ENCODE measurements at places on chromosomes 3 and 15.

DNA sequence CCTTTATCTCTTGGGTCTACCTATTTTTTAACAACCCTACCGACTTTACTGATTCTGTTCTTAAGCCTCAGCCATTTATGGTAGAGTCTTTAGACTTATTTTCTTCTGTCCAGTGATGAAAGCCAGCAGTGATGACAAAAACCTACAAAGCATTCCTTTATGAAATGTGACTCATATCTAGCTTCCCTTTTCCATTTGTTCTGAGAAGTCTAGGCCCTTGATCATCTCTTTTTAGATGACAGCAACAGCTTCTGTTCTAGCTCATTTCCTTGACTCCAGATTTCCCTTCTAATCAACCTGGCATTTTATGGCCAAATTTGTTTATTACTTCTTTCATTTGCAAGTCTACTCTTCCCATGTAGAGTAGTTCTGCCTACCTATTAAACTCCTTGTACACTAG, 36.1 kb downstream of the CFAP44 start:
- peak; percentile 62 for DNase-seq

- no peak for DNase-seq
Observed at GRCh38 chr3:153440311-153440710, 278.3 kb downstream of the RAP2B start.

DNA sequence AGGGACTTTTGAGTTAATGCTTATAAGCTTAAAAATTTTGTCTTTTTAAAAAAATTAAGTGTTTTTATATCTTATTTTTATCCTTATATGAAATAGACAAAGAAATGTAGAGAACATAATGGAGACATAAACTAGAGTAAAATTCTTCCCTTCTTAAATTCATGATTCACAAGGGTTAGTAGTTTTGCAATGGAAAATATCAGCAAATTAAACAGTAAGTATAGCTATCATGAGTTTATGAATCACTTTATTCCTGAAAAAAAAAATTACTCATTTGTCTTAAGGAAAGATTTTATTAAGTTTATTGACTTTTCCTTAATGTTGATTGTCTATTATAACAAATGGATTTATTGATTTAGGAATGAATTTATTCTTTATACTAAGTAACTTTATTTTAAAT, 4.3 kb downstream of the ATP6V1A start:
- DNase-seq: no peak

DNA sequence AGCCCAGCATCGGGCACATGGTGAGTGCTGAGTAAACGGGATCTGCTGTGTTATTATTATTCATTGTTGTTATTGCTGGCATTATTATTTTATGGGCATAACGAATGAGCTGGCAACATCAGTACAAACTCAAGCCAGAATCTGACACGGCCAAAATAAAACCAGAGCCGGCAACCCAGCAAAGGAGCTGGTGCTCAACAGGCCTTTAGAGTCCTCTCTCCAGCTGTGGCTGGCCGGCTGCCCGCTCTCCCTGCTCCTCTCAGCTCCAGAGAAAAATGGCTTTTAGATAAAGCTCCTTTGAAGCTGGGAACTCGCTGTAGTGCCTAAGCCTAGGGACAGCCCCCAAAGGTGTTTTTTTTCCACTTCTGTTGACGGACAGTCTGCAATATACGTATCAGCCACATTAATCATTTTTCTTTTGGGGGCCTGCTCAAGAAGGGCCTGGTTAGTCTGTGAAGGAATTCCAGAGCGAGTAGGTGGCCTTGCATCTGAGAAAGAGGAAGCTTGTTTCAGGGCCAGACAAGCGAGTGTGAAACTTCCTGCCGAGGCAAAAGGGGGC, 193.9 kb upstream of the UBE2E1 start:
- peak; percentile 80 for DNase-seq

DNA sequence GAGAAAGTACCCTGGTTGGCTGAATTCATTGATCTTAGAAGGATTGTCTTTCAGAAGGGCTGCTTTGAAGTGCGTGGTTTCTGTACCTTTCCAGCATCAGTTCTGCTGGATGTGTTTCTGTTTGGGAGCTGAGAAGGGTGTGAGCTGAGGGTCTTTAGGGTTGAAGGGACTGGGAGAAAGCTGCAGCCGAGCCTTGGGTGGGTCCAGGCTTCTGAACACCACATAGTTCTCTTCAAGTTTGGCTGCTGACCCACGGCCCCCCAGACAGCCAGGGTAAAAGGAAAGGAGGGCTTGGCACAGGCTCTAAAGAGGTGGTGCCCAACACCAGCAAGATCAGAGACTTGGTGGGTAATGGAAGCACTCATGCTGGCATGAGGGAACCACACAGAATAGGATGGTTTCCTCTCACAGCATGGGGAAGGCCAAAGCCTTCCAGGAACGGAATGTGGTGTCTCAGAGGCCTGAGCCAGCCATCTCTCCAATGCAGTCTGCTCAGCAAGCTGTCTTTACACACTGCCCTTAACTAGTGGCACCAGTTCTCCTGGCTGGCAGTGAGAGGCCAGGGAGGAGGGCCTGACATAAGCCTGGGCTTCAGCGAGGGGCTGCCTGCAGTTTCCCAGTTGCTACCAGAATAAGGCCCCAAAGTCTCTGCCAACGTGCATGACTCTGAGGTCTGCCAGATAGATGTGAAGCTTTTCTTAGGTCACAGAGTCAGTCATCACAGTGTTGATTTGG, 239.0 kb upstream of the TRIM42 start:
- DNase-seq: no peak

DNA sequence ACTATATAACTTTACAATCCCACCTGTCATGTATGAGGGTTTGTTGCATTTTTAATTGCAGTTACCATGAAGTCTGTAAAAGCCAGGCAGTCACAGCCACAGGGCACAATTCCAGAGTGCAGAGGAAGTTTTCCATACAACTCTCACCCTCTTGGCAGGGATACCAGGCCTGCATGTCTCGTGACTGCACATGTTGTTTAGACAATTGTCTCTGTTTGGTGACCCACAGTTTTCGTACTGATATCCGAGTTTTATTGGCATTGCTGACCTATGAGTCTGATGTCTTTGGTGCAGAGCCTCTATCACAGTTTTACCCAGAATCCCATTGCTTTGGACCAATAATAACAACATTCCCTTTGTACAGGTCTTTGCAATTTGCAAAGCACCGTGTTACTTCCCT, 24.9 kb upstream of the MYZAP start:
- no peak for DNase-seq

- DNase-seq: no peak
Observed at GRCh38 chr3:134198414-134198813, 52.2 kb downstream of the RYK start.

DNA sequence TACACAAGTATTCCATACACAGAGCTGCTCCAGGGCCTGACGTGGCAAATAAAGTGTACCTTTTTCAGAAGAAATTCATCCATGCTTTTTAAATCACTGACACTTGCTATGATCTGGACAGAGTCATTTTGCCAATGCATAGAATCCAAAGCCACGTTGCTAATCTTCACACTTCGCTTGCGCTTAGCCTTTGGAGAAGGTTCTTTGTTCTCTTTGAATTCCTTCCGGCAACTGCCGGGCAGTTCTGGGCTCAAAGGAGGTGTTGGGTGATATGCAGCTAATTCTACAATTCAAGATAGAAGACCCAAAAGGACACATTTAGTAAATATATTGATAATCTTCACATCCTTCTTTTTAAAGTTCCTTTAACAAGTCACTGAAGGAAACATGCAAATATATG, 69.9 kb downstream of the NR2E3 start:
- DNase-seq: no peak

DNA sequence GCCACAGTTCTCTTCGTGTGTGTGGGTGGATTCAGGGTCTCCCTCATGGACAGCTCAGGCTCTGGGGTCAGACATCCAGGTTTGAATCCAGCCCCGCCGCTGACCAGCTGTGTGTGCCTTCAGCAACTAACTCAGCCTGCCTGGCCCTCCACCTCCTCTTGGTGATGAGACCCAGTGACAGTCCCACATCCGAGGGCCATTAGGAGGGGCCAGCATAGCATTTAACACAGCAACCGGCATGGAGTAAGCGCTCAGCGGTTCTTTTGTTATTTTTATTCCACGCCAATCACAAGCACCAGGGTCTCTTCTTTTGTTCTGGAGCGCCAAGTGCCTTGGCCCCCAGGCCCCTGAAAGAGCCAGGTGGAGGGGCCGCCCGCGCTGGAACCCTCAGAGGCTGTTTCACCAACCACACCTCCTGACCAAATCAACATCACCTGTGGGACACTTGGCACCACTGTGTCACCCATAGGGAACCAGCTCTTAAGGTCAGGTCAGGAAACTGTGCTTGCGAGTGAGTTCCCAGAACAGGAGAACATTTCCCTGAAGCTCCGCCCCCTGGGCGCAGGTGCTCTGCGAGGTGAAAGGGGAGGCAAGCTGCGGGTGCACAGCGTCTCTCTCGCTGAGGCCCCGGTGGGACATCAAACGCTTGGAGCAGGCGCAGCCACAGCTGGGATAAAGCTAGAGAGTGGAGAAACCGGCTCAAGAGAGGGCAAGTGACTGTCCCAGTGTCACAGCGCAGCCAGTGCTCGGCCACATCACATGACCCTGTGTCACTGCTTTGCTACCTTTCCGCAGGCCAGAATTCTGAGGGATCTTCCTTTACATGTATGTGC, 311.3 kb downstream of the UACA start:
- DNase-seq: no peak

- DNase-seq: no peak
Observed at GRCh38 chr3:149933858-149934257, 36.8 kb downstream of the PFN2 start.

DNA sequence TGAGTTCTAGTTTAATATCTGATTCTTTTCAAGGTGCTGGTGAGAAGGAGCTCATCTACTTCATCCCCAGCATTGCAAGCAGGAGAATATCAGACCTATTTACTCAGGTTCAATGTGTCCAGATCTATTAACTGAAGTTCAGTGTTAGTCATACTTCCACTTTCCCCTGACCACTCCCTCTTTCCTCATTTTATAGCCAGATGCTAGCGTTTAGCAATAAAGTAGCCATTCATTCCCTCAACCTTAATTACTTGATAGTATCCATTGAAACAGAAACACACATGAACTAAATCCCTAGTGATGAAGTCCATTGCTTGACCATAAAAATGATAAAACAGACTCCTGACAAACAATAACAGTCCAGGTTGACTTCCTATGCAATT, 60.0 kb downstream of the RPL22L1 start:
- peak; percentile 64 for DNase-seq

DNA sequence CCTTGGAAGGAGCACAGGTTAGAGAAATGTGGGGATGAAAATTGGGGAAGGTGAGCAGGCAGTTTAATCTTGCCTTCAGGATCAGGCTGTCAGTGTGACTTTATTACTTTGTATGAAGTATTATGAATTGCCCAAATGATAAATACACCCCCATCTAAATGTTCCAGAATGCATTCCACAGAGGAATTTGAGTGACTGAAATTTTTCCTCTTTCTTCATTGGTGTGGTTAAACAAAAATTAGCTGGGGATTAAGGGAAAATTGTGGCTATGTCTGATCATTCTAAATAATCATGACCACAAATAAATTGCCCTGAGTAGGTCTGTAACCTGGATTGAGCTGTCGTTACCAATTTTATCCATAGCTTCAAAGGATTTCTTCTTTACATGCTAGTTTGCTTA, 33.5 kb downstream of the FAM98B start:
- no peak for DNase-seq

- DNase-seq: peak; percentile 64
Observed at GRCh38 chr15:64092864-64093626, 593 bp downstream of the CIAO2A start.

DNA sequence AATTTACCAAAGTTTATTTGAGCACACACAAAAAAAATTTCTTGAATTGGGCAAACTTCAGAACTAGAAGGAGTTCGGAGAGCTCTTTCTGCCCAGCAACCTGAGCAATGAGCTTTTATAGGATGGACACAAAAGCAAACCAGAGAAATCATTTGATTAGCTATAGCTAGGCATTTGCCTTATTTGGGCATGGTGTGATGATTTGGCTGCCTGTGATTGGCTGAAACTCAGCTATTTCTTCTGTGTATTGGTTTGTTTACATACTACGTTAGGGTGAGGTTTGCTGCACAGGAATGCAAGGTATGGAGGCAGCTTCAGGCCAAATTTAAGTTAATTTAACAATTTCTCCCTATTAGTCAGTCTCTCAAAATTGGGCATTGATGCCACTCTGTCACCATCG, 65.1 kb downstream of the NEK11 start:
- peak; percentile 30 for DNase-seq

DNA sequence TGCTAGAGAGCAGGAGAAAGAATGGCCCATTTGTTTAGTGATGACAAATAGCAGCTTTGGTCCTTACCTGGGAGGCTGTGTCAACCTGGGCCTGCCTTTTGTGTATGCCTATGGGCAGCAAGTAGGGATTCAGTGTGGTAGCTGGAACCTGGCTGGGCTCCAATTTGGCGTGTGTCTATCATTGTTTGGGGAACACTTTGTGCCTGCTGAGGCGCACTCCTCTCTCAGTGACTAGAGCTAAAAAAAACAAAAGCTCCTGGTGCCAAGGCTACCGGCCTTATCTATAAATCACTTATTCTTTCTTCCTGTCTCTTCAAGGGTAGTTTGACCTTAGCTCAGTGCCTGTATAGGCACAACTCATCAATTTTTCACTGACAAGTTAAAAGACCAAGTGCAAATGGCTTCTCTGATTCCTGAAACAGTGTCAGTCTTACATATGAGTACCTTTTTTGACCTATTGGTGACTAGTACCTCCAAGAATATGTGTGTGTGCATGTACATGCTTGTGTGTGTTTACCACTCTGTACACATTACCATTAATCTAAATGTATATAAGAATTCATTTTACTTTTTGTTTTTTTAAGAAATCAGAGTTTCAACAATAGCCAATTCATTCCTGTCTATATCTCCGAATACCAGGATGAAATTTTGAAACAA, 54.6 kb downstream of the GMNC start:
- no peak for DNase-seq

GRCh38 chr3:181457756-181458155, 254.0 kb upstream of the SOX2 start:
- DNase-seq: no peak

- DNase-seq: no peak
Observed at GRCh38 chr15:90760661-90761232, 43.6 kb downstream of the BLM start.

DNA sequence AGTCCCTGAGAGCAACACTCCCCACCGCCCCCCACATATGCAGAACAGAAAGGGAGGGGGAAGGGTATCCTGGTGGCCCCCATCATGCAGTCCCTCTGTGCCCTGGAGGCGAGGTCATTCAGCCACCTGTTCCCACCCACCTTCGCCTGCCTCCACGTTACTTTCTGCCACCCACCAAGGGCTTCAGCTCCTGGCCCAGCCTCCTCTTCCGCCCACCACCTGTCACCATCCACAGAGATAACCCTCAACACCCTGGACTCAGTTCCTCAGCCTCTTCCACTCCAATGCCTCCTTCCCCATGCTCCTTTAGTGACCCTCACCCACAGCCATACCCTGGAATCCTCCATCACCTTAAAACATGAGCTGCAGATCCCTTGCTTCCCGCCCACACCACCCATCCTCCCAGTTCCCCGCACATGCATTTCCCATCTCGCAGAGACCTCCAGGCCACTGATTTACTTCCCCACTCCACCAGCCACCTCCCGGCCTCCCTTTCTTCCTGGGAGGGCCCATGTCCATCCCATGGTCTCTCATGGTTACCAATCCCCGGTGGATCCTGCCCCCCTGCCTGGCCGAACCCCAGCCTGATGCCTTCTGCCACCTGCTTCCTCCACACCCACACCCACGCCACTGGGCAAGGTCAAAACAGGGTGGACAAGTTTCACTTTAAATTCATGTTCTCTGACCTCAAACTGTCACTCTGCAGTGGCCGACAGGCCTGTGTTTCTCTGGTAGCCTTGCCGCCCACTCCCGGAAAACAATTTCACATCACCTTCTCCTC, 18.2 kb downstream of the HOMER2 start:
- DNase-seq: no peak
